ENCODE measurements at places on chromosomes 5 and 9.
A peak's percentile ranks its signal among the peaks of the same experiment; 100 is the strongest.

DNA sequence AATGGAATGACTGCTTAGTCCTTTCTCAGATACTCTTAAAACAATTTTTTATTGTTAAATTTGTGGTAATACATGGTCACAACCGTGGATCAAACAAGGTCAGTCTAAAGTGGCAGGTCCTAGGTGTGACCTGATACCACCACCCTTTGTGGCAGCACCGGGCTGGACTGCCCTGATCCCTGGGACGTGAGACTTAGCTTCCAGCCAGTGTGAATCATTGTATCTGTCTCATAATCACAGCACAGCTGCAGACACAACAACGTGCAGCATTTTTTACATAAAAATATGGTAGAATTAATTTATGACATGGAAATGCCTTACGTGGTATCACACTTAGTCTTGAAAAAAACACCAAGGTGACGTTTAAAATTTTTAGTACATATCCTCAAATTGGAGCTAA is 7.8 kb downstream of the TOR1B start:
- no peak for DNase-seq

DNA sequence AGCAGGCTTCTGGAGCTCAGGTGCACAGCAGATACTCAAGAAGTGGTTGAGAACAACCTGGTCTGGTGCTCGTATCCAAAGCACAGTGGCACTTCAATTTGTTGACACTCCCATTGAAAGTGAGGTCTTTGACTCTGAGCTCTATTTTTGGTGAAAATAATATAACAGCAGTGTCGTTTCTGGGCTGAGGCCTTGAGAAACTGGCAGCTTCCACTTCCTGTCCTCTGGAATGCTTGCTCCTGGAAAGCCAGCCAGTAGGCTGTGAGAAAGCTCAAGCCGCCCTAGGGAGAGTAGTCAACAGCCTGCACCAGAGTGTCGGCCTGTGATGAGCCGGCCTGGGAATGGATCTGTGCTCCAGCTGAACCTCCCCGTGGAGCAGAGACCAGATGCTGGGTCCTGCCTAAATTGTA is 6.8 kb upstream of the SUSD3 start:
- no peak for DNase-seq

GRCh38 chr9:121739971-121740370 is 88.5 kb downstream of the DAB2IP start:
- no peak for DNase-seq

- DNase-seq: no peak
These were observed 80.8 kb downstream of the FAM81B start for GRCh38 chr5:95471942-95472341.

DNA sequence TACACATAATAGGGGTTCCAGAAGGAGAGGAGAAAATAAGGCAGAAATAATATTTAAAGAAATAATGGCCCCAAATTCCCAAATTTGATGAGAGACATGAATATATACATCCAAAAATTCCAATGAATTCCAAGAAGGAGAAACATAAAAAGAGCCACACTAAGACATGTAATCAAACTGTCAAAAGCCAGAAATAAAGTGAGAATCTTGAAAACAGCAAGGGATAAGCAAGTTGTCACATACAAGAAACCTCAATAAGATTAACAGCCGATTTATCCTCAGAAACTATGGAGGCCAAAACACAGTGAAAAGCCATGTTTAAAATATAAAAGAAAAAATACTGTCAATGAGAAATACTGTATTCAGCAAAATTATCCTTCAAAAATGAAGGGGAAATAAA is 14.5 kb downstream of the CATSPER3 start:
- no peak for DNase-seq

- peak; percentile 30 for DNase-seq
These were observed at the start of gene SARDH for GRCh38 chr9:133737774-133738639. Gene SARDH, minus strand, starts transcription at chr9:133738352. Its CDS starts 4,179 bp downstream, at chr9:133734173.

- DNase-seq: no peak
These were observed 2.0 kb upstream of the ZNF462 start for GRCh38 chr9:106860721-106861639.

- no peak for DNase-seq
These were observed 328.1 kb downstream of the HINT1 start for GRCh38 chr5:130836729-130837649.

- no peak for DNase-seq
These were observed 455.0 kb upstream of the CLINT1 start for GRCh38 chr5:158313733-158314464.

- DNase-seq: no peak
These were observed 29.2 kb upstream of the SMC5 start for GRCh38 chr9:70229579-70229978.

DNA sequence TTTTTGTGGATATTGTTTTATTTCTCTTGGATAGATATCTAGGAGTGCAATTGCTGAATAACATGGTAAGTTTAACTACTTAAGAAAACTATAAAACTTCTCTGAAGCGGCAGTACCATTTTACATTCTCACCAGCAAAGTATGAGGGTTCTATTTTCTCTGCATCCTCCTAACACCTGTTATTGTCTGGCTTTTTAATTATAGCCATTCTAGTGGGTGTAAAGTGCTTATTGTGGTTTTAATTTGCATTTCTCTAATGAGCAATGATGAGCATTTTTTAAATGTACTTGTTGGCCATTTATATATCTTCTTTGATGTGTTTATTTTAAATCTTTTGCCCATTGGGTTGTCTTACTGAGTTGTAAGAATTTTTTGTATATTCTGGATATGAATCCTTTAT is 28.7 kb downstream of the SMIM32 start:
- DNase-seq: no peak

- DNase-seq: no peak
These were observed 61.4 kb upstream of the ZSWIM6 start for GRCh38 chr5:61270510-61271165.

GRCh38 chr5:11038772-11039171 is 277.7 kb upstream of the DAP start:
- no peak for DNase-seq

DNA sequence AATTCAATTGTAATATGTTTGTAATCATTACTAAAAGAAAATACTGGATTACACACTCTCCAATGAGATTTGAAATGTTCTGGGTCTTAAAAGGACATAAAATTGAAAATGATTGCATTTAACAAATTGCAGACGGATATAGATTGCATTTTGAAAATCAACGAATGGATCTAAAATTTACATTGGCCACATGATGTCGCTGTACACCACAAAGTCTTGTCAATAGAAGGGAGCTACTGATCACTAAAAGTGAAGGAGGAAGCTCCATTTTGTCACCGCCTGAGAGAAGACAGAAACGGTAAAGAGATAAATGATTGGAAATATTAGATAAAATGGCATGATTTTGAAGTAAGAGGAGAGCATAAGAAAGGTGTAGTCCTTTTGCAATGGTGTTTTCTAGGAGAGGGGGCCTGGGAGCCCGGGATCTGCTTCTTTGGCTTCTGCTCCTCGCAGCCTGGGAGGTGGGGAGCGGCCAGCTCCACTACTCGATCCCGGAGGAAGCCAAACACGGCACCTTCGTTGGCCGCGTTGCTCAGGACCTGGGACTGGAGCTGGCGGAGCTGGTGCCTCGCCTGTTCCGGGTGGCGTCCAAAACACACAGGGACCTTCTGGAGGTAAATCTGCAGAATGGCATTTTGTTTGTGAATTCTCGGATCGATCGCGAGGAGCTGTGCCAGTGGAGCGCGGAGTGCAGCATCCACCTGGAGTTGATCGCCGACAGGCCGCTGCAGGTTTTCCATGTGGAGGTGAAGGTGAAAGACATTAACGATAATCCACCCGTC is at the start of gene PCDHA1:
Gene PCDHA1 (plus strand): TSS at position 236 of the 782 bp plus-strand sequence.
- DNase-seq: no peak

DNA sequence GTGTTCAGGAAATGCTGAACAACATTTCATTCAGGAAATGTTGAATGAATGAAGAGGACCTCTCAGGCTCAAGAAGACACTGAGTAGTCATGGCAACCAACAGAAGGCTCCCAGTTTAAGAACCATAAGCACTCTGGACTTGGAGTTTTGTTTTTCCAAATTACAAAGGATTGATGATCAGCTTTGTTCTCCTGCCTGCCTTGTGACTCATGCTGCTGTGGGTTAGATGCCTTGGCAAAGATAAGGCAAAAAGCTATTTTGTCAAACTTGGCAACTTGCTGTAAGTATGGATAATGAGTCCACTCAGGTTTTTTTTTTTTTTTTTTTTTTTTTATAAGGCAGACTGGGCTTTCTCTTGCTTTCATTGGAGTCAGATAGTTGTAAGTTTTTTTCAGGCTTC is 365.0 kb downstream of the TMEM232 start:
- DNase-seq: no peak

DNA sequence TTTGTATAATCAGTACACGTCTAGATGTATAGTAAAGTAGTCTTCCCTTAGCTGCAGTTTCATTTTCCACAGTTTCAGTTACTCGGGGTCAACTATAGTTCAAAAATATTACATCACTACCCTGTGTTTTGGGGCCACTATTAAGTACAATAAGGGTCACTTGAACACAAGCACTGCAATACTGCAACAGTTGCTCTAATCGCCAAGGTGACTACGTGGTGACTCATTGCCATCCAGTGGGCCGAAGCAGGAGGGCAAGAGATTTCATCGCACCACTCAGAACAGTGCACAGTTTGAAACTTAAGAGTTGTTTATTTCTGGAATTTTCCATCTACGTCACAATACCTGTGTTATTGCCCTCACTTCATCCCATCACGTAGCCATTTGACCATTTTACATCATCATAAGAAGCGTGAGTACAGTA is at the start of gene ARL14EPL:
Gene ARL14EPL (plus strand): TSS at position 379 of the 424 bp plus-strand sequence. CDS start 18,994 bp downstream, outside the sequence.
- DNase-seq: no peak

DNA sequence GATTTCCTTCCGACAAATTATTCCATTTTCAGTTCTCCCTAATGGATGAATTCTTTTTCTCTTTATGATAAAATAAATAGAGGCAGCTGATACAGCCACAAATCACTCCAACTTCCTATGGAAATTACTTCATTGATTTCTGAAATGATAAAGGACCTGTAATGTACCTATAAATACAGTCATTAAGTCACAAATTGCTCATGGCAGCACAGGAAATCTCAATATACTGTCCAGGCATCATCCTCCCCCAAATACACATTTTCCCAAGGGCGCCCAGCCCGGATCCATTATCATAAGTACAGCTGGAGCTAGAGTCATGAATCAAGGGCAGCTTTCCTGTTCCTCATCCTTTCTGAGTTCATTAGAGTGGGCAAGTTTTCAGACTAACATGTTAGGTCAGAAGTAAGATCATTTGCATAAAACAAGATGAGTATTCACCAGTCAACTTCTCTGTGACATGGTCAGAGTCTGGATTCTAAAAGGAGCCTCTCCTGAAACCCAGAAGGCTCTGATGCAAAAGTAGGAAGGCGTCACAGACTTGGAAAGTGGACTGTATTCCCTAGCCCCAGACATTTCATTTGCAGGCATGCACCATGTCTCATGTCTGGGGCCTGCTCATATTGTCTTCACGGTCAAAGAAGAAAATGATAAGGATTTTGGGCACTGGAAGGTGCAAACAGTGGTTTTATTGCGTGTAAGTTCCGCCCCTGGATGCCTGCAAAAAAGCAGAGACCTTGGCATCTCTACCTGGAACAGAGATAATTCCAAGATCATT is 383.2 kb downstream of the PLK2 start:
- no peak for DNase-seq

GRCh38 chr9:113626735-113627495 is 163.4 kb downstream of the RGS3 start:
- no peak for DNase-seq

- DNase-seq: no peak
These were observed 7.5 kb upstream of the PLCXD3 start for GRCh38 chr5:41517909-41518308.

- DNase-seq: no peak
These were observed 114.1 kb upstream of the ELL2 start for GRCh38 chr5:96075579-96076289.

GRCh38 chr5:69271376-69271775 is 36.7 kb downstream of the CDK7 start:
- no peak for DNase-seq

DNA sequence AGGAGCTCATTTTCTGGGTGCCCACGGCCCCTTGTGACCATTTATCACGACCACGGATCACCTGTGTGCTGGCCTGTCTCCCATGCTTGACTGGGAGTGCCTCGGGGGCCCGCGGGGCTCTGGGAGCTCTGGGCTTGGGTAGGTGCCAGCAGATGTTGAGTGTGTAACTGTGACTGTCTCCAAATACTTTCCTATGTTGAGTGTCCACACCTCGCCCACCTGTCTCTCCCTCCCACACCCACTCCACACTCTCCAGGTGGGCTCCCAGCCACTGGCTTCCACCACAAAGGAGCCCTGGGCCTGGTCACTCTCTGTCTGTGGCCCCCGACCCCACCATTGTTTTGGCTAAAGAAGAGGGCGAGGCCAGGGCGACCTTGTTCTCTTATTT is 196.4 kb downstream of the CDK5RAP2 start:
- no peak for DNase-seq

DNA sequence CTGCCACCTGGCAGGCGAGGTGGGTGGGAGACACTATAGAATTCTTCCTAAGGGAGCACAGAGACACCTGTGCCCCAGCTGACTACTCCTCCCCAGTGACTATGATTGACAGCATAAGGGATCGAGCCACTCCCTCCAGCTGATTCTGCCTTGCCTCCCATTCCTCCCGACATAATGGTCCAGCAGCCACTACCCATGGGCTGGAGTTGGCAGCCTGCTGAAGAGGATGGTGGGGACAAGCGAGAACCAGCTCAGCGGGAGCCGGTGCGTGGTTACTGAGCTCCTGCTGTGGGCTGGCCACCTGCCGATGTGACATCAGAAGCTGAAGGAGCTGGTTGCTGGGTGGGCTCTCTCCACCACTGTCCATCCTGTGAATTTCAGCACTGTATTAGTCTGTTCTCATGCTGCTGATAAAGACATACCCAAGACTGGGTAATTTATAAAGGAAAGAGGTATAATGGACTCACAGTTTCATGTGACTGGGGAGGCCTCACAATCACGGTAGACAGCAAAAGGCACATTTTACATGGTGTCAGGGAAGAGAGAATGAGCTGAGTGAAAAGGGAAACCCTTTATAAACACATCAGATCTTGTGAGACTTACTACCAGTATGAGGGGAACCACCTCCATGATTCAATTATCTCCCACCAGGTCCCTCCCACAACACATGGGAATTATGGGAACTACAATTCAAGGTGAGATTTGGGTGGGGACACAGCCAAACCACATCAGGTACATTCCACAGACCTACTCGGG is 12.1 kb upstream of the NCS1 start:
- no peak for DNase-seq

DNA sequence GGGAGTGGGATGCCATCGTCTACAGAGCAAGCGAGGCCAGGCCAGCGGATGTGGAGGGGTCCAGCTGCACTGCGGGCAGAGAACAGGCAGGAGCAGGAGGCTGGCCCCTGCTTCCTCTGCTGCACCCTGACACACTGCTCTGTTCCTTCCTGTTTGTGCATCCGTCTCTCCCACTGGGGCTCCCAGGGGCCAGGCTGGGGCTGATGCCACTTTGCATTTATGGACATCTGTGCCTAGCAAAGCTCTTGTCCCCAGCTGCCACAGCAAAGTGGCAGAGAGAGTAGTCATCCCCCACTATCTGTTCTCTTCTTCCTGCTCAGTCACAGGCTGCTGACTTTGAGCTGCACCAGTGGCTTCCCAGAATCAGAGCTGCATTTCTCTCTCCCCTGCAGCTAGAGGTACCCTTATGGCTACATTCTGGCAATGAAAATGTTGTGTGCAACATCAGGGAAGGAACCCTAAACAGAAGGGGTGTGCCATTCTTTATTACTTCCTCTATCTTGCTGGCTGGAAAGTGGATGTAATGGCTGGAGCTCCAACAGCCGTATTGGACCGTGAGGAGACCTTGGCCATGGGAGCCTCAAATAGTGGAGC is 4.2 kb upstream of the NINJ1 start:
- no peak for DNase-seq
